ENCODE measurements at places on chromosomes 11 and 22. TPM values are rescaled to one million over a fixed set of nuclear protein-coding genes. Genes with fewer than 3 reads are reported as not detected.

DNA sequence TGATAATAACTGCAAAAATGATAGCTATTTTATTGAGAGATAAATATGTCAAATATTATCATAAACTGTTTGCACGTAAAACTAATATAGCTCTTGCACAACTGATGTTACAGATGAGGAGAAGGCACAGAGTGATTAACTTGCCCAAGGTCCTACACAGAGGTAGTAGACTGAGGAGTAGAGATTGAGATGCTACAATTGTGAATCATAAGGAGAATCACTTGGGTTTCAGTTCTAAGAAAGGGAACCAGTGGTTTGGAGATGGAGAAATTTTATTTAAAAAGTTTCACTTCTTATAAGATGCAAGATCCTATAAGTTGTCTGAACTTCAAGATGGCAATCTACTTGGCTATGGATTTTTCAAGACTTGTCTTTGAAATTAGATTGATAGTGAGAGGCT, 224.8 kb upstream of the RAG2 start:
- DNase-seq, result no peak

GRCh38 chr11:34957206-34957605, 40.8 kb downstream of the PDHX start:
- DNase-seq, result no peak

- no peak for DNase-seq
These were observed 6.0 kb upstream of the DERL3 start for GRCh38 chr22:23844739-23845202.

Gene FOXRED1
- 29.0 TPM for total RNA-seq

Gene APOL1
- 33.3 TPM for total RNA-seq

Measured in H4 (cell line).